ENCODE measurements at places on chromosomes 6 and 20.

- DNase-seq, result no peak
These were observed 231.2 kb downstream of the ADGB start for GRCh38 chr6:146829792-146830565.

GRCh38 chr6:118787724-118788423, 106.1 kb upstream of the ASF1A start:
- DNase-seq, result no peak

GRCh38 chr6:167872538-167873210, 46.0 kb downstream of the AFDN start:
- no peak for DNase-seq

- DNase-seq, result no peak
These were observed 69.9 kb downstream of the TTLL2 start for GRCh38 chr6:167394820-167395219.

GRCh38 chr6:151029970-151030369, 164.5 kb downstream of the MTHFD1L start:
- no peak for DNase-seq

GRCh38 chr6:42967228-42967627, 6.7 kb downstream of the GNMT start:
- no peak for DNase-seq

GRCh38 chr6:47267301-47267700, 42.4 kb downstream of the TNFRSF21 start:
- DNase-seq, result no peak

- DNase-seq, result no peak
These were observed 50.6 kb downstream of the NUP153 start for GRCh38 chr6:17656092-17656491.

- DNase-seq, result no peak
These were observed 19.1 kb downstream of the SPATA2 start for GRCh38 chr20:49896204-49896603.

DNA sequence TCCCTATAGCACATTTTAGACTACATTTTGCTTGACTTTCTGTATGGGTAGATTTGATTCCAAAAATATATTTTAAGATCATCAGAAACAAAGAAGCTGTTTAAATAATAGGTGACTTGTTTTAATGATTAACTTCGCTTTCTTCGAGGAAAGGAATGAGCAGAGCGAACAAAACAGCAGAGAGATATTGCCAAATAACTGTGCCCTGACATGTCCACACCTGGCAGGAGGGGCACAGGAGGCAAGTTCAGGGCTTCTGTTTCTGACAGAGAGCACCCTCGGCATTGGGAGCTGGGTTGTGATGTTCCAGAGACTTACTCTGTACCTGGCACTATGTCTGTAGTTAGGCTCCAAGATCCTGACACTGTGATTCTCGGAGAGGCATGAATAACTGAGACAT, 155.7 kb upstream of the SASH1 start:
- DNase-seq, result no peak

DNA sequence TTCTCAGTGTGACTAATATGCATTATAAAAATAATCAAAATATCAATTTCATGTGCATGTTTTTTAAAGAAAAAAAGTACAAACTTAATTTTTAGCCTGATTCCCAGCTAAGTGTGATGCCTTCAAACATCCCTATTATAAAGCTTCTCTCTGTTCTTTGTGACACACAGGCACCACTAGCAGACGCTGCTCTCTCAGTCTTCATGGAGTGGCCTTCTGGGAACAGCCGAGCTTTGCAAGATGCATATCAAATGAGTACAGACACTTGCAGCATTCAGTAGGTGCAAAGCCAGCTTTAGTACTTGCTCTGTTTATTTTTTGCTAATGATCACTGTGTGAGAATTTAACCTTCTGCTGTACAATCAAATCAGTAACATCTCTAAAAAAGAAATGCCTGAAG, 340.0 kb downstream of the ADGRB3 start:
- no peak for DNase-seq

- no peak for DNase-seq
These were observed 16.3 kb downstream of the RBM24 start for GRCh38 chr6:17297271-17298080.

DNA sequence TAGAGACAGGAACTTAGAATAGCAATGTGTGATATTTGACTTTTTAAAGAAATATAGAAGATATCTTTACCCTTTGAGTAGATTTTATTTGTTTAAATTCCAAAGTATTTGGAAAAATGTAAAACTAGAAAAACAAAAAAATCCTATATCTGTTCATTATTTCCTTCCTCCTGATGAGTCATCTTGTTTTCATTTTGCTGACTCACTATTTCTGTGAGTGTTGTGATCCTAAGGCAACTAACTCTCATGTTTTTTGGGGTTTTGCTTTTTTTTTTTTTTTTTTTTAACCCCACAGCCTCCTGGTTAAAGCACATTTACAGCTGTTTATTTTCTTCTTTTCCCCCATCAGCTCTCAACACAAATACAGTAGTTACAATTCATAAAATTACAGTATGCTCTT, 37.8 kb upstream of the THEMIS start:
- peak; percentile 35 for DNase-seq

DNA sequence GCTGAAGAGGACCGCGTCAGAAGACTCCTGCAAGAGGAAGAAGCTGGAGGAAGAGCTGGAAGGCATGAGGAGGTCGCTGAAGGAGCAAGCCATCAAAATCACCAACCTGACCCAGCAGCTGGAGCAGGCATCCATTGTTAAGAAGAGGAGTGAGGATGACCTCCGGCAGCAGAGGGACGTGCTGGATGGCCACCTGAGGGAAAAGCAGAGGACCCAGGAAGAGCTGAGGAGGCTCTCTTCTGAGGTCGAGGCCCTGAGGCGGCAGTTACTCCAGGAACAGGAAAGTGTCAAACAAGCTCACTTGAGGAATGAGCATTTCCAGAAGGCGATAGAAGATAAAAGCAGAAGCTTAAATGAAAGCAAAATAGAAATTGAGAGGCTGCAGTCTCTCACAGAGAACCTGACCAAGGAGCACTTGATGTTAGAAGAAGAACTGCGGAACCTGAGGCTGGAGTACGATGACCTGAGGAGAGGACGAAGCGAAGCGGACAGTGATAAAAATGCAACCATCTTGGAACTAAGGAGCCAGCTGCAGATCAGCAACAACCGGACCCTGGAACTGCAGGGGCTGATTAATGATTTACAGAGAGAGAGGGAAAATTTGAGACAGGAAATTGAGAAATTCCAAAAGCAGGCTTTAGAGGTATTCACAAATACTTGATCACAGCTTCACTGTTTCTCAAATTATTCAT, 8.9 kb upstream of the SNRNP48 start:
- DNase-seq, result no peak

- DNase-seq, result no peak
These were observed 29.2 kb downstream of the OSBPL2 start for GRCh38 chr20:62267543-62267942.

GRCh38 chr20:56554869-56555268, 21.8 kb downstream of the FAM209B start:
- peak; percentile 89 for DNase-seq

DNA sequence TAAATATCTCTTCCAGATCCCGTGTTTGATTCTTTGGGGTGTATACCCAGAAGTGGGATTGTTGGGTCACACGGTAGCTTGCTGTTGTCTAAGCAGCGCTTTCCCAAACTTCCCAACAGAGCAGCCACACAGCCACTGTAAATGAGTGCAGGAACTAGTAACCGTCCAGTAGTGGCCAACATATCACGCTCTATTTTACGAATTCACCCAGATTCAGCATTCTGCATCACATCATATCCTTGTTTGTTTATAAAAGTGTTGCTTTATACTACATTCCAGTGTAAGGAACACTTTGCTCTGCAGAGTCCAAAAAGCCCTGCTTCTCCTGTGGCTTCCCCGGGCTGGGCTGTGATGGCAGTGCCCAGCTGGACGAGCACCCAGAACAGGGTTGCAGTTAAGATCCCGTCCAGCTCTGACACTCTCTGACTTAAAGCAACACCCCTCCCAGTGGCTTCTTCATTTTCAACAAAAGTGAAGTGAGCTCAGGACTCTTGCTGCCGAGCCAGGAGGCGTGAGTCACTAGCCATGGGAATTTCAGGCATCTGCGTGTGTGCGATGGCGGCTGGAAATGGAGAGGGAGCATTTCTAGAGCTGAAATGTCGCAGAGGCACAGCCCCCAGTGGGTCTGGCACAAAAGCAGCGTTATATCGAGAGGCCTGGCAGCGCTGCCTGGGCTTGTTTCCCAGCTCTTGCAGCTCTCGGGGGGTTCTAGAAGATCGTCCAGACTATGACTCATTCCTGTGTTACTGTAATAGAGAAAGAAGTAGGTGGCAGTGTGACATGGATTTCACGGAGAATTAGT, 216.3 kb upstream of the ECI2 start:
- peak; percentile 85 for DNase-seq

- DNase-seq, result no peak
These were observed 649 bp upstream of the BPIFB1 start for GRCh38 chr20:33282196-33282934.

GRCh38 chr20:54048481-54048880, 21.9 kb downstream of the BCAS1 start:
- DNase-seq, result no peak

DNA sequence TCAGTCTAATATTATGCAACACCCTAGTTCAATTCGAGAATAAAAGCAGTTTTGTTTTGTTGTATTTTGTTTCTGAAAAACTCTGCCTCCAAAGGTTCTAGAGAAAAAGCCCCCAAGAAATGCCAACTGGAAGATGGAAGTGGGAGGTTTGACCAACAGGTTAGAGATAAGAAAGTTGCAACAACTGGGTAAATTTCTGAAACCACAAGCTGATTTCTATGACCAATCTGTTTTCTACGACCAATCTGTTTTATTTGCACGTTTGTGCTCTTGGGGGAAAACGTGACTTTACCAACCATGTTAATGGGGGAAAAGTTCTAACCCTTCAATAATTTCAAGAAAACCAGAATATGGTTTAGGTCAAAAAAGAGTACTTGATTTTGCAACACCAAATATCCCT, 173.2 kb downstream of the PDE7B start:
- no peak for DNase-seq

- no peak for DNase-seq
These were observed 1058.9 kb upstream of the MAP3K7 start for GRCh38 chr6:91645811-91646210.

DNA sequence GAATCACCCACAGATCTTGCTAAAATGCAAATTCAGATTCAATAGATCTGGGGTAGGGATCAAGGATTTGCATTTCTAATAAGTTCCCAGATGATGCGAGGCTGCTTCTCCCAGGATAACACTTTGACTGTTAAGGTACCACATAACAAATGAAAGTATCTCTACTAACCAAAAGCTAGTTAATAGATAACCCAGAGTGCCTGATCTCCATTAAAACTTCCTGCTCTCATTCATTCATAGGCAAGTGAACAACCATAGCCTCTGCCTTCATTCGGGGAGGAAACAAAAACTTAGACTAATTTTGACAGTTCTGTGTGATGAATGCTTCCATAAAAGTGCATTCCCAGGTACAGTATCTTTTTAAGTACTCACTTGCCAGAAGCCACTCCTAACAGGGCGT, 265.6 kb upstream of the BTBD3 start:
- DNase-seq, result no peak

GRCh38 chr20:52295556-52295955, 104.0 kb upstream of the ZFP64 start:
- DNase-seq, result no peak

DNA sequence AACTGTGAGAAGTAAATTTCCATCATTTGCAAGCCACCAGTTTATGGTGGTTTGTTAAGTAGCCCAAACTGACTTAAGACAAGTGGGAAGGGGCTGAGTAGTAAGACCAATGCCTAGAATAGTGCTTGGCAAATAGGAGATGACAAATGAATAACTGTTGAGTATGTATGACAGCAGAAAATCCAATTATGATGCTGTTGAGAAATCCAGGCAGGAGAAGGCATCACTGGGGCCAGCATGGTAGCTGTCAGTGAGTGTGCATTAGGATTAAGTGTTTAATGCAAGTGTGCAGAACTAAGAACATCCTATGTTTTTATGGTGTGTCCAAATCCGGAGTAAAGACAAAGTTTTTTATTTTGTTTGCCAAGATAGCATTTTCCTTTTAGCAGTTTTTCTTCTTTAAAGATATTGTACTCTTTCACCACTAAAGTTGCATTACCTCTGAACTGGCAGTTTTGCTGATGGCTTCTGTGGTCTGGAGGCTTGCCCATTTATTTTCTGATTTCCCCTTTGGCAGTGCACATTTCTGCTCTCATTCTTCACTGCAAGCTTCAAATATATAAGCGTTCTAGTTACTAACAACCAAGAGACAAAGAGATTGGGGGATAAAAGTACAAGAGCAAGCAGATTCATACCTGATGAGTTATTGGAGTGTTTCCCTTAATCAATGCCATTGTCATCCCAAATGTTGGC, 289.7 kb downstream of the KCNQ5 start:
- DNase-seq, result no peak

- DNase-seq, result no peak
These were observed 1.5 kb downstream of the SNAP25 start for GRCh38 chr20:10219993-10220750.

GRCh38 chr20:24560571-24561491, 91.4 kb downstream of the SYNDIG1 start:
- DNase-seq, result no peak

- DNase-seq, result peak; percentile 31
These were observed 25.8 kb upstream of the SLC16A10 start for GRCh38 chr6:111061508-111061907.

- DNase-seq, result no peak
These were observed 161.7 kb upstream of the BMP5 start for GRCh38 chr6:56036916-56037600.

GRCh38 chr6:8546496-8546895, 111.2 kb upstream of the SLC35B3 start:
- no peak for DNase-seq

DNA sequence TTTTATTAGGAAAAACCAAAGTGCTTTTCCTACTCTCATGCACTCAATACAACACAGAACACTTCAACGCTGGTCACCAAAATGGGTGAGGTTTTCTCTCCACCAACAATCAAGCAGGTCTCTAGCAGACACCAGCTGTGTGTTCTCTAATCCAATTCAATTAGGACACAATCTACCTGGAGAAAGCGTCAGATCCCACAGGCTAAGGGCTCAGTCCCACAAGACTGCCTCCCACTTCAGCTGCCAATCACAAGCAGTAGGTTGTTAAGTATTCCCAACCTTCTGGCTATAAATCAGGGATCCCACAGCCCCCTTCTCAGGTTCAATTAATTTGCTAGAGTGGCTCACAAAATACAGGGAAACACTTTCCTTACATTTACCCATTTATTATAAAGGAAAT, 47.7 kb downstream of the STMND1 start:
- DNase-seq, result no peak

All from fibroblast of skin of left biceps (primary cell).